Esophagus squamous epithelium (tissue), 5 donors: ENCODE measurements at places on chromosomes 5 and 9. TPM values are rescaled to one million over a fixed set of nuclear protein-coding genes. Genes with fewer than 3 reads are reported as not detected.
A peak's percentile ranks its signal among the peaks of the same experiment; 100 is the strongest.

DNA sequence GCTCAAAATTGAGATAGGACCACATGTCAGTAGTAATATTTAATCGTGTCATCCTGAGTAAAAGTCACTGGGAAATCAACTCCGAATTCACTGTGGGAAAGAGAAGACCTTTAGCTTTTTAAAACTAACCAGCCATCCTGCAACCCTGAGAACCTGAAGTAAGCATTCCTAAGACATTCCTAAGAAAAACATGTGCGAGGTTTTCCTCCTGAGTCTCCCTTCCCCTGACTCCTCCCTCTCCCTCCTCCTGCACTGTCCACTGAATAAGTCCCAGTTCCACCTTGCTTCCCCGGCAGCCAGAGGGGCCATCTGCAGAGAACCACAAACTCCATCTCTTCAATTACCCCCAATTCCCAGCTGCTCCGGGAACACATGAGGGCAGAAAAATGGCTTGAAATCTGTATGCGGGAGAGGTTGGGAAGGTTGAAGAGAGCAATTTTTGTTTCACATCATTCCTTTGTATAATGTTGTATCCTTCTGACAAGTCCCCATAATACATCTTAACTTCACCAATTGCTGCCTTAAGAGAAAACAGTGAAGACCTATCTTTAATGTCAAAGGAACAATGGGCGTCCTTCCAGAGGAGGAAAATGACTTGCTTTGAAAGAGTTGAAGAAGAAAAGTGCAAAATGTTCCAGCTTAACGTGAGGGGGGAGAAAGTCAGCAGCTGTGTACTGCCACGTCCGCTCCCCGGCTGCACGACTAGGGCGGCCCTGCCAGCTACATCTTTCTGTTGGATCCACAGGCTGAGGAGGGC lies 186.3 kb downstream of the ZNF462 start:
- H3K4me3 ChIP-seq, result no peak overlapping the region
- no peaks in the 10 kb centered on the region for H3K4me1 ChIP-seq
- DNase-seq, result no peak
- no peaks in the 10 kb centered on the region for H3K36me3 ChIP-seq

DNA sequence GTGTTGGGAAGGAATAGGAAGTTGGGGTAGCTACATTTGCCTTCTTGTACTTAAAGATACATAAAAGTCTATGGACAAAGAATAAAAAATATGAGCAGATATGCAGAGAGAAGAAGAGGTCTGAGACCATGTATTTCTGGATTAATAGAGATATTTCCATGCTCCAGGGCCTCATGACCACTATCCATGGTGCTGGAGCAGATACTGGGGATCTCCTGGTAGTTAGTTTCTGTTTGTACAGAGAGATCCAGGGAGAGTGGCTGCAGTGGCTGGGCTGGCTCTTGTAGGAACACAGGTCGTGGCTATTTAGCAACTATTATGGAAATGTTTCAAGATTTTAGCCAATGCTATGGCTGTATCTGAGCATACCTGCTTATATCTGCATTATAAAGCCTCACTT lies 184.2 kb upstream of the TMEM161B start:
- H3K27me3 ChIP-seq, result no peaks in the 10 kb centered on the region
- no peaks in the 10 kb centered on the region for H3K36me3 ChIP-seq
- H3K27ac ChIP-seq, result no peak overlapping the region
- no peak overlapping the region for H3K4me3 ChIP-seq
- H3K4me1 ChIP-seq, result no peaks in the 10 kb centered on the region
- no peak for DNase-seq

GRCh38 chr5:171351536-171352073 lies 36.0 kb upstream of the NPM1 start:
- H3K4me1 ChIP-seq, result no peaks in the 10 kb centered on the region
- DNase-seq, result no peak
- H3K4me3 ChIP-seq, result no peak overlapping the region
- H3K27me3 ChIP-seq, result no peaks in the 10 kb centered on the region
- H3K27ac ChIP-seq, result no peak overlapping the region
- no peaks in the 10 kb centered on the region for H3K36me3 ChIP-seq

GRCh38 chr5:134106991-134107701 lies 7.3 kb upstream of the TCF7 start:
- no peak overlapping the region for H3K27ac ChIP-seq
- H3K27me3 ChIP-seq, result no peaks in the 10 kb centered on the region
- no peak for DNase-seq
- no peak overlapping the region for H3K4me3 ChIP-seq
- H3K4me1 ChIP-seq, result peaks cover 25% of the 10 kb centered on the region

Gene GLRA1
- total RNA-seq, result not detected

- no peaks in the 10 kb centered on the region for H3K27me3 ChIP-seq
- DNase-seq, result no peak
- H3K36me3 ChIP-seq, result no peaks in the 10 kb centered on the region
- no peak overlapping the region for H3K27ac ChIP-seq
- H3K4me1 ChIP-seq, result no peaks in the 10 kb centered on the region
Observed at GRCh38 chr5:62814991-62815390, 236.4 kb downstream of the LRRC70 start.

DNA sequence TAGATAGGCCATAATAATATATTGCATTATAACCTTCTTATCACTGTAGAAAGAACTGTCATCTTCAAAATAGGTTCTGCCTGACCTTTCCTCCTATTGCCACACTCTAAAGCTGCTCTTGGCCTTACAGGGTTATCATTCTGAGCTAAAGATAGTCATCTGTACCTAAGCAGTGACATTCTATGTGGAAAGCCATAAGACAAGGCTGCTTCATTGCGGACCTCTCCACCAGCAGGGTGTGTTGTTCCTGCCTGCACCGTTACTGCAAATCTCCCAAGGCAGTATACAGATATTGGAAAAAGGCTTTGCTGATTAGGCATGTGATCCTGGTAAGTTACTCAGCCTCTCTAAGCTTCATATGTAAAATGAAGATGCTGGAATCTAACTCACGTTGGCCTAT lies 8.1 kb downstream of the ZNF622 start:
- peaks cover 12% of the 10 kb centered on the region for H3K36me3 ChIP-seq
- H3K4me1 ChIP-seq, result peaks cover 66% of the 10 kb centered on the region
- no peaks in the 10 kb centered on the region for H3K27me3 ChIP-seq
- H3K4me3 ChIP-seq, result no peak overlapping the region
- H3K27ac ChIP-seq, result no peak overlapping the region

Gene LHX6
- total RNA-seq, result 0.95 TPM

GRCh38 chr9:121972501-121972981 lies 120.6 kb downstream of the TTLL11 start:
- H3K4me1 ChIP-seq, result peaks cover 26% of the 10 kb centered on the region
- peak overlapping the region; percentile 31 for H3K27ac ChIP-seq
- no peaks in the 10 kb centered on the region for H3K27me3 ChIP-seq
- H3K4me3 ChIP-seq, result no peak overlapping the region
- no peaks in the 10 kb centered on the region for H3K36me3 ChIP-seq

Gene KIAA0825
- 3.4 TPM for total RNA-seq

- H3K4me1 ChIP-seq, result no peaks in the 10 kb centered on the region
- no peak for DNase-seq
- H3K4me3 ChIP-seq, result no peak overlapping the region
- H3K27me3 ChIP-seq, result no peaks in the 10 kb centered on the region
Observed at GRCh38 chr5:57009811-57010210, 57.9 kb upstream of the MIER3 start.

Gene SLC9A3
- 3.5 TPM for total RNA-seq

Gene PCDHB6
- not detected for total RNA-seq

Gene FXN
- 2.1 TPM for total RNA-seq

GRCh38 chr5:43270645-43271044 lies 42.6 kb downstream of the HMGCS1 start:
- no peak overlapping the region for H3K27ac ChIP-seq
- H3K4me3 ChIP-seq, result no peak overlapping the region
- no peaks in the 10 kb centered on the region for H3K36me3 ChIP-seq
- DNase-seq, result no peak
- no peaks in the 10 kb centered on the region for H3K27me3 ChIP-seq
- peaks cover 23% of the 10 kb centered on the region for H3K4me1 ChIP-seq

DNA sequence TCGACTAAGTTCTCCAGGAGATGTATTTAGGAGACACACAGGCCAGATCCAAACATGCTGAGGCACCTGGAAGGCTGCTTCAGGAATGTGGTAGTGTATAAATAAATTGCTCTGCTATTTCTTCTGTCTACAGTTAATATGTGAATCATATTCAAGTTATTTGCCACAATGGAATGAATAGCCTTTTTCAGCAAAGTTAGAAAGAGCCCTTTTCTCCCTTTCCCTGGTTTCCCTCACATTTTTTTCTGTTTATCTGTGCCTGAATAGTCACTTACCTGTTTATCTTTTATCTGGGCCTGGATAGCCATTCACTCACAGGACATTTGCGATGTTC lies 44.1 kb upstream of the CLINT1 start:
- H3K36me3 ChIP-seq, result no peaks in the 10 kb centered on the region
- H3K27me3 ChIP-seq, result no peaks in the 10 kb centered on the region
- peak overlapping the region; percentile 62 for H3K27ac ChIP-seq
- H3K4me3 ChIP-seq, result no peak overlapping the region

DNA sequence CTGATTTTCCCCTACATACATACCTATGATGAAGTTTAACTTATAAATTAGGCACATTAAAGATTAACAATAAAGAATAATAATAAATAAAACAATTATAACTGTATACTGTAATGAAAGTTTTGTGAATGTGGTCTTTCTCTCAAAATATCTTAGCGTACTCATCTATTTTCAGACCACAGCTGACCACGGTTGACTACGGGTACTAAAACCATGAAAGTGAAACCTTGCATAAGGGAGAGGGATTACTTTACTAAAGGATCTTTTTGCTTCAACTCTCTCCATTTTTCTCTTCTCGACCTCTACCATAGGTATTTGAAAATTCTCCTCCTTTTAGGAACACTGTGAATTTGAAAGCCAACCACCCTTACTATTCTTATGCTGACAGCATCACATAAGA lies 475.5 kb downstream of the CETN3 start:
- no peaks in the 10 kb centered on the region for H3K36me3 ChIP-seq
- DNase-seq, result no peak
- no peak overlapping the region for H3K4me3 ChIP-seq
- no peaks in the 10 kb centered on the region for H3K4me1 ChIP-seq

- no peak overlapping the region for H3K27ac ChIP-seq
- H3K4me3 ChIP-seq, result no peak overlapping the region
- H3K27me3 ChIP-seq, result peaks cover 38% of the 10 kb centered on the region
- no peak for DNase-seq
- peaks cover 10% of the 10 kb centered on the region for H3K4me1 ChIP-seq
Observed at GRCh38 chr9:130142641-130143040, 29.6 kb upstream of the NCS1 start.

Gene ADAMTS13
- 2.5 TPM for total RNA-seq

Gene PCDHGA3
- 0.56 TPM for total RNA-seq

Gene F12
- total RNA-seq, result 16.5 TPM

DNA sequence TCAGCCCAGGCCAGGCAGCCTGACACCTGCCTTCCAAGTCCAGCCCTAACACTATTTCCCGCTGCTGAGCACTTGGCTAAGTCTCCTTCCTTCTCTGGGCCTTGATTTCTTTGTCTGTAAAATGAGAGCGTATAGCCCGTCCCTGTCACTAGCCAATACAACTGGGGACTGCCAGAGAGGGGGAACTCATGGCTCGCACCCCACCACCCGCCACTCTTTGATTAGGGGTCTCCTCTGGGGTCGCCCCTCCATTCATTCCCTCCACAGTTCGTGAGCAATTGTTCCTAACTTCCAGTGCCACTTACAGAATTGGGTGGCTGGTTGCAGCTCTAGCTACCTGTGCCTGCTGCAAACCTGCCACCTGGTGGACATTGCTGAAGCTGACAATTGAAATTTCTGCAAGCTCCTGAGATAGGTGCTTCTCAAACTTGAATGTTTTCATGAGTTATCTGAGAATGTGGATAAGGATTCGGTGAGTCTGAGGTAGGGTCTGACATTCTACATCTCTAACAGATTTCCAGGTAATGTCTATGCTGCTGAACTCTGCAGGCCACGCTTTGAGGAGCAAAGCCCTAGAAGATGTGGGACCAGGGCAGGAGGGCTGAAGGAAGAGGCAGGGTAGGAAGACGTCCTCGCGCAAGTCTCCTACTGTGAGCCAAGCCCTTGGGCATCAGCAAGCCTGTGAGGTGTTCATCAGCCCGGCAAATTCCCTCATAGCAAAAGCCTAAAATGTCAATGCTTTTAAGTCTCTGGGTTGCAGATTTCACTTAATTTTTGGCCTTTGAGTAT lies 13.3 kb upstream of the RECK start:
- H3K4me3 ChIP-seq, result no peak overlapping the region
- no peak for DNase-seq
- peaks cover 7% of the 10 kb centered on the region for H3K4me1 ChIP-seq
- no peaks in the 10 kb centered on the region for H3K36me3 ChIP-seq
- no peaks in the 10 kb centered on the region for H3K27me3 ChIP-seq

DNA sequence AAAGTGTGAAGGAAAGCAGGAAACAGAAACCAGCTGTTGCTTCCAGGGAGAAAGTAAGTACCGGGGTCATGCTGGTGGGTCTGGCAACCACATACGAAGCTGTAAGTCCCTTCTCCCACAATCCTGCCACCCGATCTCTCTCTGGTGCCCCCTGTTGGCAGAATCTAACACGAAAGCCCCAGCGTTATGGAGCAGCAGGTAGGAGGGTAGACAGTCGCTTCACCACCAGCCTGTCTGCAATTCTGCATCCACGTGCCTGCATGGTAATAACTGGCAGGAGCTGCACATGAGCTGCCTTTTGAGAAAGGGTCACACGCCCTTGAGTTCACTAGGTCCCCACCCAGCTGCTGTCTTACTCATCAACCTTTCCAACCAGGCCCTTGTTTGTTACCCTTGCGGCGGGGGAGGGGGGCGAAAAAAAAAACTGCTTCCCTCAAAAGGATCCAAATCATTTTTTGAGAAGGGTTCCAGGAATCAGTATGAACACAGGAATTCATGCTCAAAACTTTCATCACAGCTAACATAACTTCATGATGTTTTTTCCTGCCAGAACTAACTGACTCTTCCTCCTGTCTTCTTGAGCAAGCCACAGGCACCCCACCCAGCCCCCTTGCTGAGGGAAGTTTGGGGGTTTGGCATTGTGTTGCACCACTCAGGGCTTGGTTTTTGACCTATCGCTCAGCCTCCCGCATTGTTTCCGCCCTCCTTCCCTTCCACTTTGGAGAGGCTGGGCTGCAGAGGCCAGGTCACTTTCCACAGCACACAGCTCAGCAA lies 19.6 kb upstream of the TMEM252 start:
- H3K4me1 ChIP-seq, result no peaks in the 10 kb centered on the region
- H3K27ac ChIP-seq, result peak overlapping the region; percentile 87
- no peaks in the 10 kb centered on the region for H3K36me3 ChIP-seq
- DNase-seq, result no peak
- H3K27me3 ChIP-seq, result no peaks in the 10 kb centered on the region
- no peak overlapping the region for H3K4me3 ChIP-seq

- DNase-seq, result no peak
- no peaks in the 10 kb centered on the region for H3K36me3 ChIP-seq
- H3K4me3 ChIP-seq, result no peak overlapping the region
- no peaks in the 10 kb centered on the region for H3K4me1 ChIP-seq
Observed at GRCh38 chr5:171795381-171795780, 9.8 kb downstream of the SMIM23 start.

Gene UBLCP1
- 24.2 TPM for total RNA-seq

Gene LCN15
- total RNA-seq, result not detected

GRCh38 chr5:143040622-143041021 lies 270.4 kb downstream of the ARHGAP26 start:
- no peak overlapping the region for H3K27ac ChIP-seq
- H3K4me3 ChIP-seq, result no peak overlapping the region
- H3K4me1 ChIP-seq, result peaks cover 6% of the 10 kb centered on the region
- no peaks in the 10 kb centered on the region for H3K27me3 ChIP-seq
